ENCODE measurements at places on chromosomes 5 and 9. TPM values are rescaled to one million over a fixed set of nuclear protein-coding genes. Genes with fewer than 3 reads are reported as not detected.

DNA sequence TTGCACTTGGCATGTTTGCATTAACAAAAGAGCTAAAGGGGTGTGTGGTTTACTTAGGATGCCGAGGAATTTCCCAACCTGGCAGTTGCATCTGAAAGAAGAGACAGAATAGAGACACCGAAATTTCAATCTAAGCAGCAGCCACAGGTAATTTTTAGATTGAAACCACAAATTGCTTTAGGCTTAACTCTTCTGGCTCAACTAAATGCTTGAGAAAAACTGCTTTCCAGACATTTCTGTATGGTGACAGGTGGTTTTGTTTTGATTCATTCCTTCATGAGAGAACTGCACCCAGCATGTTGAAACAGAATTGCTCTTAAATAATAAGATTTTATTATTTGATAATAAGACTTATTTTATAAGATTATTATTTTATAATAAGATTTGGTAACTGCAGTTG is 21.5 kb downstream of the SECISBP2 start:
- DNase-seq, result no peak

DNA sequence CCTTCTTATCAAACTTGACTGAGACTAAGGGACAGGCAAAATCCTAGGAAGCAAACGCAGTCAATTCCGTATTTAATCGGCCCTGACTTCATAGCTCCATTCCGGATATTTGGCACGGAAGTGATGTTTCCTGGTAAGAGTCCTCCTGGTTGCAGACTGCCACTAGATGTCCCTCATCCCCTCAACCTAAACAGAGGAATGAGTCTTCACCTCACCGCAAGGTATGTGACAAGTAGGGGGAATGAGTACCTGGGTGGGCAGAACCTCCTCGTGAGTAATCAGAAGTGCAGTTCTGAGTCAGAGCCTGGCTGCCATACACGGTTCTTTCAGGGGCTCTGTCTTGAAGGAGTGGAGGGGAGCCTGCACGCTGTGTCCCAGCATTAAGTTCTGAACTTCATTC is 173.6 kb downstream of the MUSK start:
- no peak for DNase-seq

GRCh38 chr5:111256128-111256527 is 31.9 kb downstream of the CAMK4 start:
- no peak for DNase-seq

DNA sequence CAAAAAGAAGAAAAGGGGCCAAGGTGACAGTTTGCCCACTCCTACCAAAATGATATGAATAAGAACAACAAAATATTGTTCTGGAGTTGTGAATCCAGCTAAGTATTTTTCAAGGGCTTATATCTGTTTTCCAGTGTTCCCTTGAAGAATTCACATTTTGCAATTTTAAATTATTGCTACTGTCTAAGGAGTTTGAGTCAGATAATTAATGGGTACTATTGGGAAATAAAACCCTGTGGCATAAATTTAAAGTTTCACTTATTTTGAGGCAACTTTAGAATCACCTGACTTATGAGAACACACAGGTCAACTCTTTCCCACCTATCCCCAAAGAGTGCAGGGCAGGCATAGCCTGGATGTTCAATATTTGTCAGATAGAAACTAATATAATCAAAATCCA is 188.0 kb upstream of the GHR start:
- no peak for DNase-seq

DNA sequence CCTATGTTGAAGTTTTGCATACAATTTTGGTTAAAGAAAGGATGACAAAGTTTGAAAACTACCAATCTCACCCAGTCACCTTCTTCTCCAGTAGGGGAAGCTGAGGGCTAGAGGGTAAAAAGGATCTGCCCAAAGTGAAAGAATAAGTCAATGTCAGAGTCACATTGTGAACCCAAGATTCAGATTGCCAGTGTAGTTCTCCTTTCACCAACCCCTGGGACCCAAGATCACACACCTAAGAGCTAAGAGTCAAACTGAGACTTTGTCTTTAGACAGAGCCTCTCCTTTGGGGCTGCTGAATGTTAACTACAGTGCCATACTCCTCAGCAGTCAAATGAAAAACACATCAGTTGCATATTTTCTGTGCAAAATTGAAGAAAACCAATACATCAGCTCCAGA is 210.6 kb downstream of the ATP10B start:
- DNase-seq, result no peak

DNA sequence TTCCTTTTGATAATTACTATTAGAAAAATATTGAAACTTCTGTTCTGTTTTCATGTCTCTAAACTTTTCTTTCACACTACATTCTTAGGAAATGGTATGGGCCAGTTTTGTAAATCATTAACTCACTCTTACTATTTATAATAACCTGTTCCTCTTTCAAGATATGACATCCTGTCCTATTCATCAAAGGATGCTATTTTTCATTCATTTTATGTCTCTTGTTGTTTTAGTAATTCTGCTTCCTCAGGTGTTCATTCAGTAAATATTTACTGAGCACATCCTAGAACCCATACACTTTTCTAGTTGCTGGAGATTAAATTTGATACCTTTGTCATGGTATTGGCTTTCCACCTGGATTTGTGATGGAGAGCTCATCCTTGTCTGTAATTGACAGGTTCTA is 58.0 kb downstream of the GDA start:
- no peak for DNase-seq

DNA sequence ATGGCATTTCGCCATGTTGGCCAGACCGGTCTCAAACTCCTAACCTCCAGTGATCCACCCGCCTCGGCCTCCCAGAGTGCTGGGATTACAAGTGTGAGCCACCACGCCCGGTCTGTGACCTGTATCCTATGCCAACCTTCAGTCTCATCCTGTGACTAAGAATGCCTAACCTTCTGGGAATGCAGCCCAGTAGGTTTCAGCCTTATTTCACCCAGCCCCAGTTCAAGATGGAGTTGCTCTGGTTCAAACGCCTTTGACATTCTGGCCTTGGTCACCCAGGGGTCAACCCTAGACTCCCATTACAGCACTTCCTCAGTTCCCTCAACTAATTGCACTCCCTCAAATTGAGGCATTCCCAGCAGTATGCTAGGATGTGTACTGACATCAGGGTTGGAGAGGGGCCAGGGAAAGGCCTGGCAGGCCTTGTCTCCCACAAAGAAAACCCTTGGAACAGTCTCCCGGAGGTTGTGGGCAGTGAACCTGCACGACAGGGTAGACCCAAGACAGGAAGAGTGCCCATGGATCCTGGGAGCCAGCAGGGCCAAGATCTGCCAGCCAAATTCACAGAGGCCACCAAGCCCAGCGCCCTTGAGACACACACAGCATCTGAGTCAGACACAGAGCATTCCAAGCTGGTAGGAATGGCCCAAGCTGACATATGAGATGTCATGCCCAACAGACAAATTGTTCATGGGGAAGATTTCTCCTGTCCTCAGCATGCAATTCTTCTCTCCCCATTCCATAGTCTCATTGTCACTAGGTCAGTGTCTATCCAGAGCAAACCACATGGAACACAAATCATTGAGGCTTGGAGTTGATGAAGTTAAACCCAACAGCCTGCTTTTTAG is 24.9 kb upstream of the SMU1 start:
- no peak for DNase-seq

GRCh38 chr5:107590686-107591085 is 80.1 kb downstream of the EFNA5 start:
- DNase-seq, result no peak

GRCh38 chr5:71996789-71997188 is 110.5 kb upstream of the MAP1B start:
- DNase-seq, result no peak

DNA sequence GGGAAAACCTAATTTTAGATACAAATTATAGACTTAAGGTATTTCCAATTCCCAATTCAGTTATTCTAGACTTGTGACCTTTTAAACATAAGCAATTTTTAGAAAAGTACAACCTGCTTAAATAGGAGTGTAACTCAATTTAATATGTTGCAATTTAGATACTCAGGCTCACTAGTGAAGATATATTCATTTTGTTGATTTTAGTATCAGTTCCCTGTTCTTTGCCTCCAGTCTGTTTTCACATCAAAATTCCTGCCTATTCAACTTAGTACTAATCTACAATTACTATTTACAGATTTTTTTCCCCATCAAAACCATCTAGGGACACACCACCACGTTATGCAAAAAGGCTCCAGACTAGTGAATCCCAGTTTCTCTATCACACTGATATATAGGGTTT is 30.4 kb downstream of the PWWP2A start:
- no peak for DNase-seq

DNA sequence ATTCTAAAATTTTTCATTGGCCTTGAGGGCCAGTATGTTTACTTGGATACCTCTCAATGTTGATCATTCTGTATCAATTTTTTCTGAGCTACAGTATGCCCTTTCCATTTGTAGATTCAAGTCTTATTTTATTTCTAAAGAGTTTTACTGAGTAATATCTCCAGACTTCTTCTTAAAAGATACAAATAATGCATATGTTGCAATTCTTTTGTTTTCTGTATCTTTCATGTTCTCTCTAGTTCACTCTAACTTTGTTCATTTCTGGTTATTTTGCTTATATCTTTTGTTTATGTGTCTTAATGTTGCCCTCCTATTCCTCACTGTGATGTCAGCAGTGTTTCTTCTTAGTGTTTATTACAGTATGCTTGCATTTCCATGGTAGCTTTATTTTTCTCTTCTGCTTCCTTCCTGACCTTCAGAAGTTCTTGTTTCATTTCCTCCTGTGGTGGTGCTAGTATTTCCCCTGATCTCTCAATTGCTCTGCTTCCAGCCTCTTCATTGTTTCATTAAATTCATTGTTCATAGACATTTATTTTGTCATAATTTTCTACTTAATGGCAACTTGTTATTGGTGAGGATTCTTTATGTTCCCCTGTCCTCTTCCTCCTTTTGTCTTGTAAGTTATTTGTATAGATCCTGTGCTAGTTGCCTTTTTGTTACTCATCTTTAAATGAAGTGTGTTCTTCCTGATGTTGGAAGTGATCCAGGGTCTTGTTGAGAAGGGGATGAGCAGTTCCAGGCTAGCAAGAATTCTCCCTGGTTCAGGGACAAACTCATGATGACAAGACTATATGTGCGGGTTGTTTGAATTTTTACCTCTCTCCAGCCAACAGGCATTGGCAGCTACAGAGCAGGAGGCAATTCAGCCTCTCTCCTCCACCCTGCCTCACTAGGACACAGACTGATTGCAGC is 160.8 kb downstream of the DEPDC1B start:
- no peak for DNase-seq

GRCh38 chr5:150631326-150631701 is 9.1 kb upstream of the SYNPO start:
- DNase-seq, result no peak

DNA sequence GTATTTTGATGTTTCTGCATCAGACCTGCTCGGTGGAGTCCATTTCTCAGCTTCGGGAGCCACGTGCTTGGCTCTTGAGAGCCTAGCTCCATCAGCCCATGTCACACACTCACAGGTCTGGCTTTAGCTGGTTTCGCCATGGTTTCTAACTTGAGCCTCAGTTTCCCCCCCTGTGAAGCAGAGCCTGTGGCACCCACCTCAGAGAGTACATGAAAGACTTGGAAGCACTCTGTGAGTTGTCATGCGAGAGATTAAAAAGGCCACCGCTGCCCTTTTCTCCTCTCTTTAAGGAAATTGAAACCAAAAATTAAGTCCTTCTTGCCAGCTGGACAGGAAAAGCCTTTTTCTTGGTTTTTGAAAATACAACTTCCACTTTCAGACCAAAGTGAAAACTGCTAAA is 8.8 kb downstream of the TENT4A start:
- DNase-seq, result no peak

- DNase-seq, result no peak
Measured at GRCh38 chr5:126070481-126070880, 352.7 kb upstream of the GRAMD2B start.

- no peak for DNase-seq
Measured at GRCh38 chr9:16202914-16203728, 650.3 kb downstream of the CCDC171 start.

DNA sequence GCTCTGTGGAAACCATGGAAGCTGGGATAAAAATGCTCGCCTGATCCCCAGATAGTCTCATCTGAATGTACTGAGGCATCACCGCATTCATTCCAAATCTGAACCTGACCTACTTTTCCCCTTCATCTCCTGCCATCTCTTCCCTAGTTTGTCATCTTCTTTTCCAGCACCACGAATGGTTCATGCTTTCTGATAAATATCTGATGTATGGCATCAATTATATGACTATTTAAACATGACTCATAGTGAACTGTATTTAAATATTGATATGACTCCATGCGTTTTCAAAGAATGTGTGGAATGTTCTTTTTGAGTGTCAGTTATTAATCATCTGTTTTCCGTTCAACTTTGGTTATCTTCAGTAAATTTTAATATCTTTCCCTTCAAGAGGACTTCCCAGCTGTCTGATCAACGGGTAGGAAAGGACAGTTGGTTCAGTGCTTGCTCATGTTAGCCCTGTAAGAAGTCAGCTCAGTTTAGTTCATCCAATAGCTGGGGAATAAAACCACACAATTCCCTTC is 21.1 kb downstream of the BASP1 start:
- peak; percentile 13 for DNase-seq

DNA sequence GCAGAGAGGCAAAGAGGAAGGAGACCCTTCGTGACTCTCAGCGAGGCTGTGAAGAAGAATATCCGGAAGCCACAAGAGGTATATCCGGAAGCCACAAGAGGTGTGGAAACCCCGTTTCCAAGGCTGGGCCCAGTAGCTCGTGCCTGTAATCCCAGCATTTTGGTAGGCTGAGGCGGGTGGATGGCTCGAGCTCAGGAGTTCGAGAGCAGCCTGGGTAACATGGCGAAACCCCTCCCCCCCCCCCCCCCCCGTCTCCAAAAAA is 612 bp upstream of the BBLN start:
- no peak for DNase-seq

DNA sequence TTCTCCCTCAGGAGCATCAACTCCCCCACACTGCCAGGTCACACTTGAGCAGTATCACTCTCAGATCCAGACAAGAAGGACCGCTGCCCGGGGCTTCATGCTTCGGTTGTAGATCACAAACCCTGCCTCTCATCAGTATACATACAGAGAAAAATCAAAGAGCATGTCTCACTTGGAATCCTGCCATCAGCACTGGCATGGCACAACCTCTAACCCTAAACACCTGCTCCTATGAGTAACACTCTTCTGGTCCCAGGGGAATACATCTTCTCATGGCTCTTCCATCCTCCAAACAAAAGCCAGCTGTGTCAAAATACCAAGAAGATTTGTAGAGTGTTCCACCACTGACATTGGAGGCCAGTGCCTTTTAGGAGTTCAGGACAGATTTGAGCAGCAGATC is 84.8 kb upstream of the MIER3 start:
- DNase-seq, result no peak

Gene CTSL
- total RNA-seq, result 43.5 TPM

Gene HAPLN1
- 1.6 TPM for total RNA-seq

Gene APBA1
- total RNA-seq, result 7.7 TPM

Gene PCDHGA1
- 0.39 TPM for total RNA-seq

Gene SLC25A25
- 27.9 TPM for total RNA-seq

Gene IFNA2
- not detected for total RNA-seq

Gene SPINK4
- total RNA-seq, result not detected

Gene DEPDC1B
- total RNA-seq, result 6.7 TPM

Gene FASTKD3
- 10.7 TPM for total RNA-seq

Gene C8G
- not detected for total RNA-seq

Data from skin of body (tissue), 3 donors.